Foreskin keratinocyte (primary cell): ENCODE measurements at places on chromosomes 7 and 10.

- DNase-seq, result peak; percentile 91
These were observed 62.4 kb upstream of the MKRN1 start for GRCh38 chr7:140541513-140542227.

DNA sequence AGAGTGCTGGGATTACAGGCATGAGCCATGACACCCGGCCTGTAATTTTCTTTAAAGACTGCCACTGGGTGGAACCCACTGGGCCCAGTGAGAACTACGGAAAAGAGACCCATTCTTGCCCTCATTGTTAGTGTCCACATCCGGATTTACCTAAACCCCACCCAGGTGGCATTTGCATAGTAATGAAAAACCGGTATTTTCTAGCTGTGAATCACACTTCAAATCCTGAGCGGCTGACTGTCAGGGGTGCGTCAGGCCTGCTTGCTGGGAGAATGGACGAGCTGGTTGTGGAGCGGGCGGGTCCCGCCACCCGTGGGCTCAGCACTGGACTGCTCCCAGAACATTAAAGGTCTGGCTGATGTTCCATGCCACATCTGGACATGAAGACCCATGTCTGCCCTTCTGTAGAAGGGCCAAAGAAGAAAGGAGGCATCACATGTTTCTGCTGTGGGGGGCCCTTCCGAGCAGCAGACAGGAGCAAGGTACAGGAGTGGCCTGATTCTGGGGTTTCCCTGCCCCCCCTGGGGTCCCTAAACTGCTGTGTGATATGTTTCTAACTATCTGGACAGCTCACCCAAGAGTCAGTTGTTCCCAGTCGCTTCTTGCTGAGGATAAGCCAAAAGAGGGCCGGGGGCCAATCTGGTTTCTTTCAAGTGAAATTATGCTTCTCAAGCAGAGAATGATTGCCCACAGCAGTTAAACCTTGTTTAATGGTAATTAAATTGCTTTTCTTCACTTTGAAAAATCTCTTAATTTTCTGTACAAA, 46.4 kb downstream of the KIAA1217 start:
- peak; percentile 84 for DNase-seq

DNA sequence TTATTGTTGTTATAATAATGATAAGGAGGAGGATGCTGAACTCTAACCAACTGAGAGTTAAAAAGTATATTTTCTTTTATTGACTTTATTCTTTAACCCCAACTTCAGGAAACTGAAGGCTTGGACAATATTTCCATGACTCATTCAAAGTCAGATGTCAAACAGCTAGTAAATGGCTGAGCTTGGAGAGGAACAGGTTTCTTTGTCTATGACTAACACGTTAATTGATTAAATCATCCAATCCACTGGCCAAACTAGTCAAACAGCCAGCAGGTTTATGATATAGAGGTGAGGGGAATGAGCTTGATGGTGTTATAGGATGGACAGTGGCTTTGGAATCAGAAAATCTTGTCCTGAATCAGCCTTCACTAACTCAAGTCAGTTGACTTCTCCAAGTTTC, 119.1 kb upstream of the WDR11 start:
- DNase-seq, result peak; percentile 52

GRCh38 chr7:120407010-120407409, 134.0 kb downstream of the KCND2 start:
- peak; percentile 51 for DNase-seq

- no peak for DNase-seq
These were observed 218.4 kb downstream of the ADAM12 start for GRCh38 chr10:126169899-126170298.

DNA sequence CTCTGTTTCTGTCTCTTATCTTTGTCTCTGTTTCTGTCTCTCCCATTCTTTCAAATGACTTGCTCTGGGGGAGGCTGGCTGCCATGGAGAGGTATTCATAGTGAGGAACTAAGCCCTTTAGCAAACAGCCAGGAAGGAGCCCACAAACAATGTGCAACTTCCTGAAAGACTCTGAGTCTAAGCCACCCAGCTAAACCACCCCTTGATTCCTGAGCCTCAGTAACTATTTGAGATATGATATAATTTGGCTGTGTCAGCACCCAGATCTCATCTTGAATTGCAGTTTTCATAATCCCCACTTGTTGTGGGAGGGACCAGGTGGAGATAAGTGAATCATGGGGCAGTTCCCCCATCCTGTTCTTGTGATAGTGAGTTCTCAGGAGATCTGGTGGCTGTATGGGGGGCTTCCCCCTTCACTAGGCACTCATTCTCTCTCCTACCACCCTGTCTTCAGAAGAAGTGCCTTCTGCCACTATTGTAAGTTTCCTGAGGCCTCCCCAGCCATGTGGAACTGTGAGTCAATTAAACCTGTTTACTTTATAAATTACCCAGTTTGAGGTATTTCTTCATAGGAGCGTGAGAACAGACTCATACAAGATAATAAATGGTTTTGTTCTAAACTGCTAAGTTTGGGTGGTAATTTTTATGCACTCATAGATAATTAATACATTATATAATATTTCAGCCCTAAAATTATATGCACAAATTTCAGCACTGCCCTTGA, 121.2 kb upstream of the FOXP2 start:
- DNase-seq, result no peak

DNA sequence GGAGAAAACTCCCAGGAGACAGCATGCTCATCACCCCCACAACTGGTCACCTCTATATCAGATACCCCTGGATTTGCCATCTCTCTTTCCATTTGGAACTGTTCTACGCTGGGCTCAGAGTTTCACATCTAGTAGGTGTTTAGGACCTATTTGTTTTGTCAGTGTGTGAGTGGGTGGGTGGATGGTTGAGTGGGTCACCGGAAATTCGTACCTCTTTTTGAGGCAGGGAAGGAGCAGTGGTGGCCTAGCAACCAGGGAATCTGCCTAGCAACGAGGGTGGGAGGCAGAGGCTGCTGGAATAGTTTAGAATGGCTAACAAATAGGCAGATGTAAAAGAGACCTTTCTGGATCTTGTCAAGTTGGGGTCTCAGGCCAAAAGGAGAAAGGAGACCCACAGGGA, 23.2 kb upstream of the SLF2 start:
- no peak for DNase-seq

GRCh38 chr10:70891627-70892026, 3.3 kb upstream of the PCBD1 start:
- DNase-seq, result no peak

- DNase-seq, result no peak
These were observed 17.8 kb upstream of the HKDC1 start for GRCh38 chr10:69202332-69202731.

GRCh38 chr10:131641231-131641630, 259.6 kb upstream of the PPP2R2D start:
- no peak for DNase-seq

DNA sequence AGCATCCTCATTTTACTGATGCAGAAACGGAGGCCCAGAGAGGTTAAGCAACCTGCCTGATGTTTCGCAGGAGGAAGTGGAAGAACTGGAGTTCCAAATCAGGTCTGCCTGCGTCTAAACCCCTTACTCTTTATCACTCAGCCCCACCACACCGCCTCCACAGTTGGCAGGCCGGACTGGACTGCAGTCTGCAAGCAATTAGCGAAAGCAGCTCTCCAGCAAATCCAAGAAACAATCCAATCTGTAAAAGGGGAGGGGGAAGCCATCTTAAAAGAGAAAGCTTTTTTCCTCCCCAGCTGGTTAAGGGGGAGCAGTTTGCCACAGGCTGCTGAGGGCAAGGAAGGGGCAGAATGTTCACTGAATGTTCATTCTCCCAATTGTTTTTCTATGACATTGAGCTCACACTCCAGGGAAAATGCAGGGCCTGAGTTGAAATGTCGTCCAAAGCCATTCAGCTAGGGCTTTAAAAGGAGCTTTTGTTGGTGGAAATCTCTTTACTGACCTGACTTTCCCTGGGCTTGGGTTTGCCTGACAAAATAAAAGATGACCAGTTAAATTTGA, 350.1 kb downstream of the RNLS start:
- no peak for DNase-seq

DNA sequence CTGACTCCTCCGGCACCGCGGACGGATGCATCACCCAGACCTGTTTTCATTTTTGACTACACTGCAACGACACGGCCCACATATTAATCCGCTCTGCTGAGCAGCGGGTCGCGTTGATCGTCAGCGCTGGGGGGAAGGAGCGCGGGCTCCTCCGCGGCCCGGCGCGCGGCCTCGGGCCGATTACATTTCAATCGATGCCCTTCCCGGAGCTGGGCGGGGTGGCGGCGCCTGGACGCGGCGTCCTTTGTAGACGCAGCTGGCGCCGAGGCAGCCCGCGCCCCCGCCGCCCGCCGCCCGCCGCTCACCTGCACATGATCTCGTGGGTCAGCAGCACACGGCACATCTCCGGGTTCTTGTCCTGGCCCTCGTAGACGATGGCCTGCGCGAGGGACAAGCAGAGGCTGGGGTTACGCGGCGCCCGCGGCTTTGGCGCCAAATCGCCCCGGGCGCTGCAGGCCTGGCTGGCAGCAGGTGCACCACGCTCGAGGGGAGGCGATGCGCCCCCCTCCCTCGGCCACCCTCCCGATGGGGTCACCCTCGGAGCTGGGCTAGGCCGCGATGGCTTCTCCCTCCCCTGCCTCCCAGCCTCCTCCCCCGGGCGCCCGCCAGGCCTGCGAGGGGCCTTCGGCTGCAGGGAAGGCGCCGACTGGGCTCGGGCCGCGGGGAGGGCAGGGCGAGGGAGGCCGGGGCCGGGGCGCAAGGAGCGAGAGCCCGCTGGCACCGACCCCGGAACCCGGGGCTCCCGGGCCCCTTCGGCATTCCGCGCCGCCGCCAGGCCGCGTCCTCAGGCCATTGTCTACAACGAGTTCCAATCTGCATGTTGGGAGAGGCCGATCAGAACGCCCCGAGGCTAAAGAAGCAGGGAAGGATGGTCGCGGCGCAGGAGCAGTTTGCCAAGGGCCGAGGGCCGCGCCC, 5.2 kb downstream of the EBF3 start:
- no peak for DNase-seq

GRCh38 chr7:9307131-9307530, 873.7 kb downstream of the NXPH1 start:
- DNase-seq, result peak; percentile 3

DNA sequence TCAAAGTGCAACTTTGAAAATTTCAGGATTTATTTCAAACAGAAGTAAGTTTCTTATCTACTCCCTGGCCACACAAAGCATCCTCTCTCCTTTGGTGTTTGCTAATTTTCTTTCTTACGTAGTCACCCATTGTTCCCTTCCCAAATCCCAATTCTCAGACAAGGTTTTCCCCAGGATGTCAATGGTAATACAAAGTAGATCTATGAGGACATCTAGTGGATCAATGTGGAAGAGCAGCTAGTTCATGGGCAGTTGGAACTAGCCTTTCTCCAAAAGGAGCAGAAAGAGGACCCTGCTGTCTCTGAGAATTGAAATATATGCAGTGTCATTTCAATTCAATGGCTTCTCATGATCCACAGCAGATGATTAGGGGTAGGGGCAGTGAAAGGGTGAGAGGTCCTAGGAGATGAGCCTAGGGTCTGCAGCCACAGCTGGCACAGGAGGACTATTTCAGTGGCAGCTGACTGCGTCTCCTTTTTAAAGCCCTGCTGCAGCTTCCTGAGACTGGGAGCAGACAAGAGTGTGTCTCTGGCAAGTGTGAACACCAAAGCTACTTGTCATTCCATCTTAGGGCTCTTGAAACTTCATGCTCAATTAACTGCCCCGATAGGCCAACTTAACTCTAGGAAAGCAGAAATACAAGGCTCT, 632.6 kb downstream of the KCNMA1 start:
- DNase-seq, result no peak
